Kasumi-1 (cell line): ENCODE measurements at places on chromosomes 6 and 20.

DNA sequence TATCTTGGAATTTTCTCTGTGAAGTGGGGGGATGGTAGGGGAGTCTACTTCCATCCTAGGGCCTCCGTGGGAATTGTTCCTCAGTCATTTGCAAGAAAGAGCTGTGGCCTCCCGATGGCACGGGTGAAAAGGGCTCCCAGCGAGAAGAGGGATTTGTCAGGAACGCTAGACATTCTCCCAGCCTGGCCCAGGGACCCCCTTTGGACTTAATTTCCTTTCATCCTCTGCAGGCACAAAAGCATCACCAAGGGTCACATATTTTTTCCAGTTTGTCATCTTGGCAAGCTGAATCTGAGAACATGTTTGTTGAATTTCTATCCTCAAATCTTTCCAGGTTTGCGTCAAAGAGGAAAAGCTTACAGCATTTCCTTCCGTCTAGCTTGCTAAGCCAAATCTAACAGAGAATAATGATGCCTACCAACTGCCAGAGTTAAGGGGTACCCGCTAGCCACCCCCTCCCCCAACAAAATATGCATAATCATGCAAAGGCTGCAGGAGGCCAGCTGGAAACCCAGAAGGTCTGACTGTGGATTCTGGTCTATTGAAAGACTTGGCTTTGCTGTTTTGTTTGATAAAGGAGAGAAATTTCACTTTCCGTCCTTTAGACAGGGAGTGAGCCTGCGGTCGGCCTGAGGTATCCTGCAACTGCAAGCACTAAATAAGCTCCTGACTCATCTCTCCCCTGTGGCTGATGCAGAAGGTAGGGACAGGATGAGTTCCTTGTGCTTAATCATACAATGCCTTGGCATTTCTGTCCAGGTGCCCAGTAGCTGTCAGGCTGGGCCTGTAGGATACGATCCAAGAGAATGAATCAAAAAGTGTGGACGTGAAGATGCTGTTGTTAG is 23.1 kb downstream of the PSMG4 start:
- no peak for DNase-seq

- DNase-seq: no peak
These were observed 205.1 kb upstream of the SMLR1 start for GRCh38 chr6:130622142-130622541.

DNA sequence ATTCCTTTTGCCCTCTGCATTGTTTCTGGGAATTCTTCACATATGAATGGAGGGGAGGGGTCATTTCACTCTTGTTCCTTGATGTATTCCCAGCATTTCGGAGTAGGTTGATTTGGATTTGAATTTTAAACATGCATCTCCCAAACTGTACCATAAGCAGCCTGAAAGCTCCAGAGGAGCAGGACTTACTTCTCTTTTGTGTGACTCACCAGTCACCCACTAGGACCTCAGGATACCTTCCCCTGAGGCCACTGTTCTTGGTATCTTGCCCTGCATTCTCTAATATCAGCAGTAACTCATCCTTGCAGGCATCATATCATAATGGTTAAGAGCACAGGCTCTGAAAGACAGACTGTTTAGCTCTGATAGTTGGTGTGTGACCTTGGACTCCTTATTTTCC is 703 bp downstream of the MRPL2 start:
- no peak for DNase-seq

GRCh38 chr6:85126485-85127167 is 323.3 kb upstream of the NT5E start:
- DNase-seq: peak; percentile 56

DNA sequence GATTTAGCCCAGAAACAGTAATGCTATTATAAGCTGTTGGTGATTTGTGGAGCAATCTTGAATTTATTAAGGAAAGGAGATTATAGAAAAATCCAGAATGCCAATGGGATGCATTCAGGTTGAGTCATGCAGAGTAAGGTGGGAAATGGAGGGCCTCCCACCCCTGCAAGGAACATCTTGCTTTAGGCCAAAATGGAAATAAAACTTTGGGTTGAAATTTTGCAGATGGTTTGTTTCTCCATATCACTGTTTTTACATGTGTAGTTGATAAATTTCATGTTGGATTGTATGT is 152.4 kb downstream of the BCAS1 start:
- no peak for DNase-seq

- DNase-seq: no peak
These were observed 447.0 kb upstream of the CDH4 start for GRCh38 chr20:60804918-60805630.

DNA sequence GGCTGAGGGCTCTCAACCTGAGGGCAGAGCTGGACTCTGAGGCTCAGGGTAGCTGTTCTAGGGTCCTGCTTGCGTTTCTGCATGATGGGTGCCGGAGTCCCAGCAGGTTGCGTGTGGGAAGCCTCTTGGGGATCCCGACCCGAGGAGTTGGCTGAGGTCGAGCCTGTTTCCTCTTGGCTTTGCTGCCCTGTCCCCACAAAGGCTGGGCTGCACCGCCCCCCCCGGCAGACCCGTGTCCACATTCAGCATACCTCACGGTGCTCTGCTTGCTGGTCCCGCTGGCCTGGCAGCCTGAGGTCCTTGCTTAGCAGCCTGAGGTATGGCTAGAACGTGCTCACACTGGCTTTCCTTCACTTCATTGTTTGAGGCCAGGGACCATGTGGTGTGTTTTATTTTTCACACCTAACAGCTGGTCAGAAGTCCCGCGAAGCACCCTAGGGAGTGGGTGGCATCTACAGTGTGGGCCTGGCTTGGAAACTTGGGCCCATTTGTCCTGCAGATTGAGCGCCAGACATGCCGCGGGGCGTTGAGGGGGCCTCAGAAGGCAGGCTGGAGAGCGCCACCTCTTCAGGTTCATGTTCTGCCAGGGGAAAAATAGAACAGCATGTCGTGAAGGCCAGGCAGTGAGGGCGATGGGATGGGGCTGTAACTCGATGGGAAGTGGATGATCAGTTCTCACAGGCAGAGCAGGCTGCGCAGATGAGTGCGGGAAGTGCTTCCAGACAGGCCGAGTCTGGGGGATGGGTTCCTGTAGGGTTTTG is 9.5 kb downstream of the LSM14B start:
- peak; percentile 56 for DNase-seq

DNA sequence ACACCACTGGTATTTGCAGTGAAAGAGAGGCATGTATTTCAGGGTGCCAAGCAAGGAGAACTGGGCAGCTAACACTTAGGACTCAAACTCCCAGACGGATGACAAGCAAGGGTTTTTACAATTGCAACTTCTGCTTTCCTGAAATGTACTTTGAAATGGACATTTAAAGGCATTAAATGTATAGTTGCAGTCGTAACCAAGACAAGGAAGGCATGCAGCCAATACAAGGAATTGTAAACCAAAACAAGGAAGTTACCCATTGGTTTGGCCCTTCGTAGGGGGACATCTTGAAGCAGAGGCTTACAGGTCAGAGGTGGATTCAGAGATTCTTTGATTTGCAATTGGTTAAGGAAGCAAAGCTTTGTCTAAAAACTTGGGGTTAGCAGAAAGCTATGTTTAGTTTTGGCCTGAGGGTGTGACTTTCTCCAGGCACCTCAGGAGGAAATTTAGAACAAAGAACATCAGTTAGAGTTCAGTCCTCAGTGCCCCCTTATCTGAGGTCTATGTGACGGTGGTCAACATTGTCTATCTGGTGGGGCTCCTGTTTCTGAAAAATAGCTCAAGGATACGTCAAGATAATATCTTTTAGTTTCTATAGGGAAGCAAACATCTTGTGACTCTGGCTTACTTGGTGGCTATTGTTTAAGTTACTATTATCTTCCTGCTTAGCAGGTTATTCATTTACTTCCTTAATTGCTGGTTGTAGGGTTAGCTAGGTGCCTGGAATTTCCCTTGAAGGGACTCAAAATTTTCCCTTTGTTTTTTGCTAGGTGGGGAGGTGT is 266.0 kb downstream of the CD83 start:
- peak; percentile 44 for DNase-seq

DNA sequence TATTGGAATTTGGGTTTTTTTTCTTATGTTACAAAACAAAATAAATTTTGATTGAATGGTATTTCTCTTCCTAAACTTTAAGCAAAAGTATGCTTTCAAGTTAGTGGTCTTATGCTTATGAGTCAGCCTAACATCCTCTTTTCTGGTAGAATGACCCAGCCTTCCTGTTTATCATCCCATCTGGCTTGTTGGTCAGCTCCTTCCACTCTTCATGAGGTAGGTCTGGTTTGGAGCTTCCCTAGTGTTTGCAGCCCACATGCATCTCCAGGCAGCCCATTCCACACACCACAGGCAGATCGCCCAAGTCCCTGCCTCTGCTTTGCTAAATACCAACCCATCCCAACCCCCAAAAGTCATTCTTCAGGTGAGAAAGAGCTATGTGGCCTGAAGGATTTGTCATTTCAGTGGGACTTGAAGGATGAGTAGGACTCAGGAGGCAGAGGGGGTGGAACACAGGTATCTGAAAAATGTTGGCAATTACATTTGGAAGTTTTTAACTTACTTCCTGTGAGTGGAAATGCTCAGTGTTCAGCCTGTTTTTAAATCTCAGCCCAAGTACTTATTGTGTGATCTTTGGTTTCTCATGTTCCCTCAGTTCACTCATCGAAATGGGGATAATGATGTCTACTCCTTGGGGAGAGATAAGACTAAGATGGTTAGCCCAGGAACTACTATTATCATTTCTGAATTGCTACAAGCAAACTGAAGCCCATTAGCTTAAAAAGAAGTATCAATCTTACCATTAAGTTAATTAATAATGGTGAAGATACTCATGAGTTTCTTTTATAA is 294.0 kb downstream of the ADGB start:
- DNase-seq: peak; percentile 91

DNA sequence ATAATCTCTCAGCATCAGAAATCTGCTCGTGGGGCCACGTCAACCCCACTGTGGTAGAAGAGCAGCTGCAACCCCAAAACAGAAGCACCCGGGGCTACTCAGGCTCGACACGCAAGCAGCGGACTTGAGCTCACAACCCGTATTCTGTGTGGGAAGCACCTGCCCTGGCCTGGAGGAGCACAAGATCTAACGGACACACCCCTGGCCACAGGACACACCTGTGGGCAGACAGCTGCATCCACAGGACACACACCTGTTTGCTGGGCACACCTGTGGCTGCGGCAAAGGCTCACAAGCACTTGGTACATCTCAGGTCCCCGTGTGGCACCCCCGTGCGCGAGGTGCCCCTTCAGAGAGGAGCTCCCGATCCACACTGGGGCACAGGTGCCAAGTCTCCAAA is 36.5 kb downstream of the ZBTB46 start:
- no peak for DNase-seq

GRCh38 chr6:116373940-116374339 is 3.2 kb downstream of the DSE start:
- DNase-seq: no peak

DNA sequence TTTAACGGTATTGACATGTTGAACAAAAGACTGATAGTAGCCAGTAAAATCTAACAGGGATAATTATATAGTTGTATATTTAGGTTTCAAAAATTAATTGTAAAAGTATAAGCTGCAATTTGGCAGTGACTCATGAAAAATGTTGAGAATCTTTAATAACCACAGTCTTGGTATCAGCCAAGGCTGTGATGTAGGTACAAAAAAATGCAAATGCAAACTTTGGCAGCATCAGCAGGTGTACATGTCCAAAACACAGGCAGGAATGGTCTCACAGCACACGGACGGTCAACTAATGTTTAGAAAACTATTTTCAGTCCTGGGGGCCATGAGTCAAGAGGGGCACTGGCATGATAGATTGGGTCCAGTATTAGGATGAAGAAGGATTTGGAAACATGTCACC is 58.5 kb upstream of the BEND3 start:
- no peak for DNase-seq

- DNase-seq: peak; percentile 97
These were observed 175.7 kb upstream of the SNX9 start for GRCh38 chr6:157647261-157647915.

DNA sequence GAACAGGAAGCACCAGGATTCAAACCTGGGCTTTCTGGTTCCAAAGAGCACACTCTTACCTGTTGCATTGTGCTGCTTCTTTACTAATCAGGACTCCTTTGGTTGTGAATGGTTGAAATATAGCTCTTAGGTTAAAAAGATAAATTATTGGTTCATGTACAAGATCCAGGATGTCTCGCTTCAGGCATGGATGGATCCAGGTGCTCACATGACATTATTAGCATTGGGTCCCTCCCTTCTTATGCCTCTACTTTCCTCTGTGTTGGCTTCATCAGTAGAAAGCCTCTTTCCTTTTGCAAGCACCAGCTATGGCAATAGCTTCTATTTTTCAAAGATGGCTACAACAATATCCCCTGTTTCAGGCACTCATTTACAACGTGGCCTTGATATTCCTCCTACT is 217.7 kb upstream of the SULF2 start:
- DNase-seq: no peak

DNA sequence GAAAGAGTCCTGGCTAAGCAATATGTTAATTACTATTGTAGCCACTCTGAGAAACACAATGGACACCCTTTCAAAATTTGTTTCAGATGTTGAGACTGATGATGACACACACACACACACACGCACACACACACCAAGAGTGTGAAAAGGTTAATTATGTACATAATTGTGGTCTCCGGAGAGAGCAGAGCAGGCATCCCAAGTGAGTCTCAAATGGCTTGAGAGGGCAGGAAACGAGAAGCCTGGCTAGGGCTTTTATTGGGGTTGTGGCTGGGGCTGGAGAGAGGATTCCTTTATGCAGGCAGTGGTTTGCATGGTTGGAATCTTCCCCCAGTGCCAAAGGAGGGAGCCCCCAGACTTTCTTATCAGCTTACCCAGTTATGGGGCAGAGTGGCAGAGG is 38.2 kb upstream of the NKX2-4 start:
- no peak for DNase-seq

GRCh38 chr20:43840382-43841070 is 74.1 kb upstream of the TOX2 start:
- DNase-seq: peak; percentile 8

DNA sequence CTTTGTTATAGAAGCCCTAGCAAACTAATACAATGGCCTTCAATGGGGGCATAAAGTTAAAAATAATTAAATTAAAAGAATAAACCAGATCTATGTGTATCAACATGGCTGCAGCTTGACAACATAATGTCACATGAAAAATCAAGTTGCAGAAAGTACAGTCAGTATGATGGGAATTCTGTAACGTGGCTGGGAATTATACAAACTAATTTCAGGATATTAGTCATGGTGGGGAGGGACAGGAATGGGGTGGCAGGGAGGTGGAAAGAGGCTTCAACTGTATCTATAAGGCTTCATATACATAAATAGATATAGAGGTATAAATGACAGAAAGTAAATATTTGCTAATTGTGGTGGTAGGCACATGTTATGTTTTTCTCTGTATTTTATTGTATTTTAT is 107.1 kb downstream of the UNC5CL start:
- DNase-seq: no peak

DNA sequence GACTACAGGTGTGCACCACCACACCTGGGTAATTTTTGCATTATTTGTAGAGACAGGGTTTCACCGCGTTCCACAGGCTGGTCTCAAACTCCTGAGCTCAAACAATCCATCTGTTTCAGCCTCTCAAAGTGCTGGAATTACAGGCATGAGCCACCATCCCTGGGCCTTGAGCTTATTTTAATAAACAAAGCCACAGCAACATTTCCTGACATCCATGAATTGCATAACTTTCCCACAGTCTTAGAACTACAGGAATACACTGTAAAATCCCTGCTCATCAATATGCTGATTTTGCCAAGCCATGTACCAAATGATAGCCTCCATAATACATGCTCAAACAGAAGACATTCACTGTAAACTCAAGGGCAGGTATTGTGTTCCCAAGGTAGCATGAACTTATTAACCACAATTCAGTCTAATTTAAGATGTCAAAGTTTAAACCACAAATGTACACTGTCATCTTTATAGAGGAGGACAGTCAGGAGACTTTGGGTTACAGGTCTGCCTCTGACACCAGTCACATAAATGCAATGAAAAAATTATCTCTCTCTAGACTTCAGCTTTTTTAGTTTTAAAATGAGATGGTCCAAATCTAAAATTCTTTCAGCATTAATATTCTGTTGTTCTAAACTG is 40.0 kb downstream of the NUDT3 start:
- DNase-seq: no peak
